Right hindlimb (tissue), 1 donor: ENCODE measurements at places on chromosomes 12 and 14.

GRCh38 chr14:101372894-101373620 is 188.2 kb upstream of the DIO3 start:
- no peak for DNase-seq

DNA sequence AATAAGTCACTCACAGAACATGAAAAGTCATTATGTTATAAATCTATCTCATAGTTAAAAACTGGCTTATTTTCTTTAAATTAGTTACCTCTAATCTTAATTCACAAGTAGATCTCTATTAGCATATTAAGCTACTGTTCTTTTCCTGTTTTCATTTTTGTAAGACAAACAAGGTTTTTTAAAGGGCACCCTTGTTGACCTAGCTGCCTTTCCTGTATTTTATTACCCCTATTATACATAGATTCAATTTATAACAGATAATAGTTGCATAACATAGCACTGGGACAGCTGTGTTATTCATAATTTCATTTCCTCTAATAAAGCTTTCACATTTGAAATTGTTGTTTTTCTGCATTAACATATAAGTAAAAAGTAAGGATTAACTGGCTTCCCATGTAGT is 1500.7 kb upstream of the FLRT2 start:
- DNase-seq = no peak

- no peak for DNase-seq
Observed at GRCh38 chr14:64693810-64694165, 10.4 kb upstream of the PLEKHG3 start.

- DNase-seq = no peak
Observed at GRCh38 chr12:116444590-116444943, 114.6 kb upstream of the MAP1LC3B2 start.

DNA sequence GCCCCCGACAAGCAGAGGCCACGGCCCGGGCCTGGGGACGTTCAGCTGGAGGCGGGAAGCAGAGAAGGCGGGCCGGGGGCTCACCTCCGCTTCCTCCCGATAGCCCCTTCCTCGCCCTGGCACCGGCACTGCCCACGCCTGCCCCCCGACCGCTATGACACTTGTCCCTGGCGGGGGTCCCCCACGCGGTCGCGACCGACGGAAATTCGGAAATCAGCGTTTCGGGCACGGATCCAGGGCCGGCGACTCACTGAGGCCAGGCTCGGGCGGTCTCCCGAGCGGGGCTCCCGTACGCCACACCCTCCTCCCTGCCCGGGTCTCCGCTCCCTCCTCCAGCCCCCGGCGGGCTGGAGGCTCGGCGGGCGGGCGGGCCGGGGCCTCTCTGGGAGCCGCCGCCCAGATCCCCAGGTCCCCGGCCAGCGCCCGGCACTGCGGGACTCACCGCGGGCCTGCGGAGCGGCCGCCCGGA is 581 bp downstream of the PITPNM2 start:
- peak; percentile 66 for DNase-seq

DNA sequence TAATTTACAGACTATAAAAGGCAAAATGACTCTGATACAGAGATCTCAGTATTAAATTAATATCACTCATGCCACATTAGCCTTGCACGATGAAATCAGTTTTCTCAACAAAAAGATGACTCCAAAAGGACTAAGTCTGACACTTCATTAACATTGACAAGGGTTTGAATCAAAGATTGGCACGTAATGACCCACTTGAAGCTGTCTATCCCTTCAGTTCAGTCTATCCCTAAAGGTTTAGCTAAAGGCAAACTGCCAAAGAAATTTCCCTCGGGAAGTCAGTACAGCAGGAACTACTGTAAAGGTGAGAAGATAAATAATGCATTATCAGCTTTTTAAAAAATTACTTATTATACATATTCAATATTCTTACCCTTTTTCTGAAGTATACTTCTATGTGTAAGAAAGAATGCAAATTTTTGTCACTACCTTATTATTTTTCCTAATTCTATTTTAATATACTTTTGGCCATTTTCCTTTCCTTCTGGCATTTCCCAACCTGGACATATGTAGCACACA is 127.1 kb downstream of the NELL2 start:
- no peak for DNase-seq

GRCh38 chr12:88360343-88360742 is 218.2 kb downstream of the TMTC3 start:
- DNase-seq = no peak

GRCh38 chr12:76633415-76633814 is 73.8 kb upstream of the OSBPL8 start:
- DNase-seq = no peak

DNA sequence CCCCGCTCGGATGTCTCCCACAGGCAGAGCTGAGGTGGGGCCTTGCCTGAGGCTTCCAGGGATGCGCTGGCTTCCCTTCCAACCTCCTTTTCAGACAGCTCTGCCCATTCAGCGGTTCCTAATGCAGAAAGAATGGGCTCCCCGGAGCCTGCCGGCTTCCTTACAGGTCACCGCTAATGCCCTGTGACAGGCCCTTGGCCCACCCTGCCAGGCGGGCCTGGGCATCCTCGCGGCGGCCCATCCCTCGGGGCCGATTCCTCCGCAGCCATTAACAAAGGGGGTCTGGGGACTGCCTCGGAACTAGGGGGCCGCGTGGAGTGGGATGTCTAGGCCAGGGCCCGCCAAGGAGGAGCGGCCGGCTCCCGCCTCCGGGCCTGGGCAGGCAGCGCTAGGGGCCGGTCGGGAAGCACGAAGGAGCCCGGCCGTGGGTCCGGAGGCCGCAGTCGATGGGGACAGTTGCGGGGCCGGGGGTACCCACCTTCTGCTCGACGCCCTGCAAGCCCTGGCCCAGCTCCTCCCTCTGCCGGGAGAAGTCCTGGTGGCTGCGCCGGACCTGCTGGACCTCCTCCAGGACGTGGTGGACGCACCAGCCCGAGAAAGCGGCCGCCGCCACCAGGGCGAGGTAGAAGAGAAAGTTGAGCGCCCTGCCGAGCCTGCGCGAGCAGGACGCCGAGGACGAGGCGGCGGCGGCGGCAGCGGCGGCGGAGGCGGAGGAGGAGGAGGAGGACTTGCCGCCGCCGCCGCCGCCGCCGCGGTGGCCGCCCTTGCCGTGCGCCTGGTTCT is 738 bp downstream of the CKAP4 start:
- peak; percentile 73 for DNase-seq

- DNase-seq = no peak
Observed at GRCh38 chr12:30598889-30599288, 96.8 kb downstream of the IPO8 start.

- DNase-seq = no peak
Observed at GRCh38 chr12:50058743-50059312, 1.4 kb downstream of the ASIC1 start.

DNA sequence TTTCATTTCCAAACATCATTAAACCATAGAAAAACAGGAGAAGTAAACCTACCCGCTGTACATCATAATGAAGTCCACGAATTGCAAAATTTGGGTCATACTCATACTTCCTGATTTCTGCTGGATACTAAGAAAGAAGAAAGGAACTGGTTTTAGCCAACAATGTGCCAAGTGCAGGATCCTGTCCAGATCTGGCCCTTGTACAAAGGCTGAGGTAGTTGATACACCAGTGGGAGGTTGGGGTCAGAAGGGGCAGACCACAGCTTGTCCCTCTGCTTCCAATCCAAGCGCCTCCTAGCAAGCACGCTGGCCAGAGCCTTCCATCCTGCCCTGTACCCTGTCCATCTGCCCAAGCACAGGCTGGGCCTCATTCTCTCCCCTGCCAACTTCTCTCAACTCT is 34.2 kb downstream of the NT5DC3 start:
- DNase-seq = no peak

- no peak for DNase-seq
Observed at GRCh38 chr14:35632676-35633075, 98.7 kb downstream of the INSM2 start.

- DNase-seq = no peak
Observed at GRCh38 chr12:100215209-100215608, 14.6 kb downstream of the ACTR6 start.

- DNase-seq = no peak
Observed at GRCh38 chr12:110860833-110861296, 14.1 kb downstream of the CCDC63 start.

DNA sequence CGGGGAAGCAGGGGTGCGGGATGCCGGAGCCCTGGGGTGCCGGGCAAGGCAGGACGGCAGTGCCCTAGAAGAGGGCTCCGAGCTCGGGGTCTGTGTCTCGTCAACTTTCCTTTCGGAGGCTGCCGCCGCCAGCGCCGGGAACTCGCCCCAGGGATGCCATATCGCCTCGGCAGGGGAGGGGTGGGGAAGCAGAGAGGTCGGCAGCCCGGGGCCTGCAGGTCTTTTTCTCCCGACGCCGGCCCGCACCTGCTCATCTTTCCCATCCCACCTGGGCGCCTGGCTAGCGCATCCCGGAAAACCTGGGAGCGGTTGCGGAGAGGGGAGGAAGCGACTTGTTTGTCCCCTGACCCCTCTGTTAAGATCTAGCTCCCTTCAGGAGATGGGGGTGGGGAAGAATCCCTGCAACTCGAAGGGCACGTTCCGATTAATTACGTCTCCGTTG is 547 bp downstream of the CNTN1 start:
- peak; percentile 20 for DNase-seq

DNA sequence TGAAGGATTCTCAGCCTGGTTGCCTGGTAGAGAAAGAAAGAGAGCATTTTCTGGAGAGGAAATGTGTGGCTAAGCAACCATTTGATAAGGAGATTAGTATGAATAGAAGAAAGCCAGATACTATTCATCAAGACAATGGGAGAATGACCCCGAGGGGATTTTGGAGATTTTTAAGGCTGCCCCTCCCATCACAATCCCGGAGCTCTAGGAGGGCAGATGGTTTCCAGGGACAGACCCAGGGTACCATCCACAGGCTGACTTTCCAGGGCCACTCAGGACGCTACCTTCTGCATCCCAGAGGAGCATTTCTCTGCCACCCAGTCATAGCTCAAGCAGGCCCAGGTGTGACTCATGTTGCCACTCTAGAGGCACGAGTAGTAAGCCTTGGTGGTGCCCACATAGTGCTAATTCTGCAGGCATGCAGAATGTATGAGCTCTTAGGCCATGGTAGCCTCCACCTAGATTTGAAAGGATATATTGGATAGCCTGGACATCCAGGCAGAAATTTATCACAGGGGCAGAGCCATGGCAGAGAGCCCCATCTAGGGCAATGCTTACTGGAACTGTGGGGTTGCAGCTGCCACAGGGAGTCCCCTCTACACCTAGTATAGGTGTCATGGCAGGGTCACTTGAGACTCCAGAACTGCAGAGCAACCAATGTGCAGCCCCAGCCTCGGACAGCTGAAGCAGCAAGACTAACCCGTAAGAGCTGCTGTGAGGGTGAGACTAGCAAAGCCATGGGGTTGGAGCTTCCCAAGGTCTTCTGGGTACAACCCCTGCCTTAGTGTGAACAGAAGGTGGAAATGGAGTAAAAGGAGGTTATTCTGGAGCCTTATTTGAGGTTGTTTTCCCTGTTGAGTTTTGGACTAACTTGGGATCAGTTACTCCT is 366.0 kb downstream of the ZFP36L1 start:
- DNase-seq = no peak

- peak; percentile 54 for DNase-seq
Observed at GRCh38 chr14:88256997-88257950, 65.8 kb downstream of the KCNK10 start.

GRCh38 chr12:93361151-93361919 is 16.4 kb upstream of the NUDT4 start:
- peak; percentile 51 for DNase-seq

- DNase-seq = no peak
Observed at GRCh38 chr14:55062517-55063351, 11.3 kb downstream of the MAPK1IP1L start.

GRCh38 chr12:50057896-50058670 is 687 bp downstream of the ASIC1 start:
- no peak for DNase-seq

DNA sequence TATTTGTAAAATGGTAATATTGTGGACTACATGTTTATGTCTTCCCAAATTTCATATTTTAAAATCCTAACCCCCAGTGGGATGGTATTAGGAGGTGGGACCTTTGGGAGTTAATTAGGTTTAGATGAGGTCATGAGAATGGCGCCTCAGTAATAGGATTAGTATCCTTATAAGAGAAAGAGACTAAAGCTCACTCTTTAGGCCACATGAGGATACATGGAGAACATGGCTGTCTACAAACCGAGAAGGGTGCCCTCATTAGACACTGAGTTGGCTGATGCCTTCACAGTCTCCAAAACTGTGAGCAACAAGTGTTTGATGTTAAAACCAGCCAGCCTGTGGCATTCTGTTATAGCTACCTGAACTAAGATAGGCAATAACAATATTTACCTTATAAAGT is 58.3 kb upstream of the OTOGL start:
- no peak for DNase-seq

DNA sequence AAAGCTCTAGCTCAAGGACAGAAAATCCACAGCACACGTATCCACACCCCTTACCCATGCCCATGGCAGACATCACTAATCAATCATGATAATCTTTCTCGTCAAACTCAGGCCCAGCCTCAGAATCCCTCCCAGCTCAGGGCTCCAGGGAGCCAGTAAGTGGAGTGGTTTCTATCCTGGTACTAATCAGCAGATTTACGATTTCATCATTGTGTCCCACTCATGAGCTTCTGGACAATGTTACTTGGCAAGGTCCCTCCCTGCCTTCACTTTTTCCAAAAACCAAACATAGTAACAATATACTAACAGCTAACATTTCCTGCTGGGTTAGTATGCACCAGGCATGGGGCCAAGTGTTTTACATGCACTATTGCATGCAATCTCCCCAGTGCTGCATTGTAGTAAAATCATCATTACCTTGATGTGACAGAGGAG is 45.8 kb upstream of the NCOR2 start:
- DNase-seq = peak; percentile 66

DNA sequence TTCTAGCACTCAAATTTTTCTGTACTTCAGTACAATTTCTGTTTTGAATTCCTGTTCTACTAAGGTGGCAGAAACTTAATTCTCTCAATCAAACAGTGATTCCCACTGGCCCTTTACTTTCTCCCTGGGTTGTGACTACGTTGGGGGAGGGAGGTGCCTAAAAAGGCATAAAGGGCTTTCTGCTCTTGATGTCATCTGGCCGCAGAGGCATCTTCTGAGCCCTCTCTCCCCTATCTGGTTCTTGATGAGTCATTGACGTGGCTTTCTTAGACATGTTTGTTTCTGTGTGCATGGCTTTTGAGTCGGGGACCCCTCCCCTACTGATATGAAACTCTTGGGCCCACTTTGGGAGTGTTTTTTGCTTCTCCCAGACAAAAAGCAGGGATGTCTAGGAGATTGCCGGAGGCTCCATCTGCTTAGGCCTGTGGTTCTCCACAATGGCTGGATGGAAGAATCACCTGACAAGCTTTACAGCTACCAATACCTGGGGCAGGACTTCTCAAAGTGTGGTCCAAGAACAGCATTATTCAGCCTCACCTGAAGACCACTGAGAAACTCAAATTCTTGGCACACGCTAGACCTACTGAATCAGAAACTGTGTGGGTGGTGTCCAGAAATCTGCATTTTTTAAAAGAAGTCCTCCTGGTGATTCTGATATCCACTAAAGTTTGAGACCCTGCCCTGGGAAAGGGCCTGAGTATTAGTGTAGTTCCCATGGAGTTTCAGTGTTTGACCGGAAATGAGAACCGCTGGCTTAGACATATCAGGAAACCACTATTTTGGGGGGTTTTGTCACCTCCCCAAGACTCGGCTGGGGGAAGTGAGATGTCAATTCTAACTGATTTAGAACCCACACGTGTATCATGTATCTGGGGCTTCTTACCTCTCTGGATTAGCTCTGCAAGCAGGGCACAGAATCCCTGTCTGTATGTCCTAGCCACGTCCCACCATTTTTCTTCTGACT is 395.7 kb upstream of the PDE3A start:
- DNase-seq = no peak

GRCh38 chr12:45801625-45802024 is 72.1 kb downstream of the ARID2 start:
- no peak for DNase-seq
